ENCODE measurements at places on chromosomes 2 and 18. TPM values are rescaled to one million over a fixed set of nuclear protein-coding genes. Genes with fewer than 3 reads are reported as not detected.

TNFAIP6 gene
- not detected for total RNA-seq

PROKR1 gene
- not detected for total RNA-seq

GRCh38 chr2:150607390-150607811 lies 119.9 kb upstream of the RND3 start:
- no peaks in the 10 kb centered on the region for H3K27me3 ChIP-seq
- H3K27ac ChIP-seq, result no peak overlapping the region
- no peaks in the 10 kb centered on the region for H3K36me3 ChIP-seq
- H3K4me1 ChIP-seq, result no peaks in the 10 kb centered on the region
- H3K4me3 ChIP-seq, result no peak overlapping the region

GRCh38 chr2:144529841-144530240 lies 9.9 kb upstream of the ZEB2 start:
- H3K27ac ChIP-seq, result no peak overlapping the region
- H3K4me1 ChIP-seq, result no peaks in the 10 kb centered on the region
- H3K4me3 ChIP-seq, result no peak overlapping the region

DNA sequence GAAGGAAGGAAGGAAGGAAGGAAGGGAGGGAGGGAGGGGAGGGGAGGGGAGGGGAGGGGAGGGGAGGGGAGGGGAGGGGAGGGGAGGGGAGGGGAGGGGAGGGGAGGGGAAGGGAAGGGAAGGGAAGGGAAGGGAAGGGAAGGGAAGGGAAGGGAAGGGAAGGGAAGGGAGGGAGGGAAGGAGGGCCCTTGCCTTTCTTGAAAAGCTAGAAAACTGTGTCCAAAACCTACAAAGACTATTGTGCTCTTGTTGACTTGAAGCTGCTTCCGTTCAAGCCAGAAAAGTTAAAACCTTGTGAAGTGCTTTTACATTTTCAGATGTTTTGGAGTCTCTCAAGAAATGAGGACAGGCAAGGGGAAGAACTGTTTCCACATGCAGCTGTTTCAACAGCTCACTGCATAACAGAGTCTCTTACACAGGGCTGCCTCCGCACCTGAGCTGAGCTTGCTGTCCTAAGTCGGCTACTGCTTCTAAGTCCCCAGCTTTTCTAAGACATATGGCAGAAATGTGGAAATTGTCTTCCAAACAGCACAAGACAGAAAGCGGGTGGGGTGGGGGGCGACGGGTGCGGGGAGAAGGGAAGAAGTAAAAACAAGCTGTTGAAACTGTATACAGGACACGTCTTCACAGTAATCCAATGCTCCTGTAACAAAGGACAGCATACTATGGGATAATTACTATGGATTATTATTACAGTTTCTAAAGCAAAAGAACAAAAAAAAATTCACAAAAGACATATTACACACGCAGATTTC lies 46.1 kb downstream of the BCL11A start:
- peaks cover 2% of the 10 kb centered on the region for H3K4me1 ChIP-seq
- H3K36me3 ChIP-seq, result no peaks in the 10 kb centered on the region
- no peak overlapping the region for H3K27ac ChIP-seq
- H3K4me3 ChIP-seq, result no peak overlapping the region
- H3K27me3 ChIP-seq, result no peaks in the 10 kb centered on the region
- DNase-seq, result no peak
